ENCODE measurements at places on chromosomes 13 and 19.

GRCh38 chr19:13983213-13983889 lies 22.8 kb downstream of the RFX1 start:
- DNase-seq = no peak

DNA sequence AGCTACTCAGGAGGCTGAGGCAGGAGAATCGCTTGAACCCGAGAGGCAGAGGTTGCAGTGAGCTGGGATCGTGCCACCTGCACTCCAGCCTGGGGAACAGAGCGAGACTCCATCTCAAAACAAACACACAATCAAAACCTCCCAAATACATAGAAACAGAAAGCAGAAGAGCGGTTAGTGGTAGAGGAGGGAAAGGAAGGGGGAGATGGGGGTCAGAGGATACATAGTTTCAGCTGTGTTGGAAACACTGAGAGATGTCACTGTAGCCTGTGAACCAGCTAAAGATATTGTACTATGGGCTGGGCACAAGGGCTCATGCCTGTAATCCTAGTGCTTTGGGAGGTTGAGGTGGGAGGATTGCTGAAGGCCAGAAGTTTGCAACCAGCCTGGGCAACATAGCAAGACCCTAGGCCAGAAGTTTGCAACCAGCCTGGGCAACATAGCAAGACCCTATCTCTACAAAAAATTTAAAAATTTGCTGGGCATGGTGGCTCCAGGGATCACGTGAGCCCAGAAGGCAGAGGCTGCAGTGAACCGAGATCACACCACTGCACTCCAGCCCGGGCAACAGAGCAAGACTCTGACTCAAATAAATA lies 49.9 kb downstream of the GNG7 start:
- no peak for DNase-seq

- peak; percentile 73 for DNase-seq
These were observed 143.9 kb upstream of the ZNF536 start for GRCh38 chr19:30228113-30228834.

DNA sequence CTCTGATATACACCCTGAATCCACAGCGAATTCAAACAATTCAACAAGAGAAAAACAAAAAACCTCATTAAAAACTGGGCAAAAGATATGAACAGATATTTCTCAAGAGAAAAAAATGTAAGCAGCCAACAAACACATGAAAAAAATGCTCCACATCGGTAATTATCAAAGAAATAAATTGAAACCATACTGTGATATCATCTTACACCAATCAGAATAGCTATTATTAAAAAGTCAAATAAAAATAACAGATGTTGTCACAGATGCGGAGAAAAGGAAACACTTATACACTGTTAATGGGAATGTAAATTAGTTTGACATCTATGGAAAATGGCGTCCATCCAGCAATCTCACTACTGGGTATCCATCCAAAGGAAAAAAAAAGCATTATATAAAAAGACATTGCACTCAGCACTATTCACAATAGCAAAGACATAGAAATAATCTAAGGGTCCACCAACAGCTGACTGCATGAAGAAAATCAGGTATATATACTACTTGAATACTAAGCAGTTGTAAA lies 1495.0 kb upstream of the PCDH20 start:
- DNase-seq = no peak

DNA sequence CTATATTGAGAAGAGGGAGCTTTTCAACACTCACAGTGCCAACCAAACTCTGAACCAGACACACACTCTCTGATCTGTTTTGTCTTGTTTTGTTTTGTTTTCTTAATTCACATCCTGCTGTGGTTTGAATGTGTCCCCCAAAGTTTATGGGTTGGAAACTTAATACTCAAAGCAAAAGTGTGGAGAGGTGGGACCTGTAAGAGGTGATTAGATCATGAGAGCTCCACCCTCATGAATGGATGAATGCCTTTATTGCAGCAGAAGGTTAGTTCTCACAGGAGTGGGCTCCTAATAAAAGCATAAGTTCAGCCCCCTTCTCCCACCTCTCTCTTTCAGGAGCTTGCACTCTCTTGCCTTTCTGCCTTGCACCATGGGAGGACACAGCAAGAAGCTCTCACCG lies 957.1 kb downstream of the PCDH9 start:
- DNase-seq = no peak

GRCh38 chr19:39829702-39830275 lies 4.2 kb downstream of the DYRK1B start:
- no peak for DNase-seq

DNA sequence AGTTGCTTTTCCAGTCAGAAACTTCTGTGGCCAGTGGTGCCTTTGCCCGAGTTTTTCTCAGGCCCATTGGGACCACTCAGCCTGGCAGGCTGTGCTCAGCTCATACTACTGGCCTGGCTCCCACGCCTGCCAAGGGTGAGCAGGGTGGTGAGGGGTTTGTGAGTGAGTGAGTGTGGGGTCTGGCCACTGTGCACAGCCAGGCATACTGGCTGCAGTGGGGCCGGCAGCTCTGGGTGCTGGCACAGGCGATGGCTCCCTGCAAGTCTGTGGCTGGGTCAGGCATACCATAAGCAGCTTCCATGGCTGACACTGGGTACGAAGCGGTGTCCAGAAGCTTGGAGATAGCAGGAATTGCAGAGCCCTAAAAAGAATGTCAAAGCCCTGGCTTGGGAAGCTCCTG lies 161.0 kb downstream of the SLITRK6 start:
- DNase-seq = no peak

DNA sequence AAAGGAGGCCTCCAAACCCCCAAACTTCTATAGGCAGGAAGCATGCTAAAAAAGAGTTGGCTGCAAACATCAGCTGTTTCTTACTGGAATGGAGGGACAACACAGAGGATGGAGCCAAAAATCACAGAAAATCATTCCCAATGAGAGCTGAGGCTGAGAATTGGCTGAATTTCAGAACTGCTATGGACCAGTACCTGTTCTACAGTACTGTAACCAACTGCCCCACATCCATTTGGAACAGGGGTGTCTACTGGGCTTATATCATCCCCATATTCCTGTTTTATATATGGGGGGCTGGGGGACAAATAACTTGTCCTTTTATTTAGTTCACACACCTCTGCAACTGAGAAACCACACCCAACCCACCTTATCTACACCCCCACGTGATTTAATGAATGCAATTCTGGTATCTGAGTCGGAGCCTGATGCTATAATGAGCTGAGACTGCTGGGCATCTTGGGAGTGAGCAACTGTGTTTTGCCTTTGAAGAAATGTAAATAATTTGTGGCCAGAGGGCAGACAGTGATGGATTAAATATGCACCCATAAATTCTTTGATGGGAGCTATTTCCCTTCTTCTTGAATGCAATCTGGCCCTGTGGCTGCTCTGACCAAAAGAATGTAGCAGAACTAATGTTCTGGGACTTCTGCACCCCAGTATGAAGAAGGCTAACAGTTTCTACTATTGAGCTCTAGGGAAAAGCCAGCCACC lies 82.6 kb downstream of the TBC1D4 start:
- DNase-seq = no peak

GRCh38 chr19:3698974-3699740 lies 1.1 kb downstream of the PIP5K1C start:
- DNase-seq = peak; percentile 65

Data from D341Med (cell line).